ENCODE measurements at places on chromosomes 5 and 9.

GRCh38 chr9:19481121-19481870 is 72.5 kb downstream of the ACER2 start:
- DNase-seq = no peak

GRCh38 chr5:132822650-132823480 is 7.6 kb downstream of the SHROOM1 start:
- DNase-seq = no peak

GRCh38 chr5:172501708-172502320 is 47.5 kb upstream of the SH3PXD2B start:
- DNase-seq = peak; percentile 21

DNA sequence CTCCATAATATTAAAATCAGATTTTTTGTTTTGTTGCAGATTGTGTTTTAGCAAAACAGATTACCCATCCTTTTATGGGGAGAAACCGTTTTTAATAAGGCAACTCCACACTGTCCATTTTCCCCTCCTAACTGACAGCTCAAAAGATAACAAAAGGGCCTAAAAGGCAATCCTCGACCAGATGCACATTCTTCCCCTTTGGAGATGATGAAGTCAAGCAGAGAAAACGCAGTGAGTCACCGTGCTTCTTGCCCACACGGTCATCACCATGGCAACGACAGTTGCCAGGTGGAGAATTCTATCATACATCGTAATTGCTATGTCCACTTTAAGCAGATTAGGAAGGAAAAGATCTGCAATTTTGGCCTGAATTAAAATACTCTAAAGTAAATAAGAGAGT is 96.4 kb downstream of the DIRAS2 start:
- DNase-seq = no peak

GRCh38 chr9:14722391-14723035 is at the start of gene CER1:
Gene CER1 (minus strand): TSS chr9:14722733. CDS start chr9:14722672, 61 bp downstream.
- no peak for DNase-seq

GRCh38 chr9:4086119-4087090 is 213.5 kb downstream of the GLIS3 start:
- DNase-seq = no peak

GRCh38 chr5:180021900-180022299 is 49.7 kb downstream of the RNF130 start:
- DNase-seq = no peak

DNA sequence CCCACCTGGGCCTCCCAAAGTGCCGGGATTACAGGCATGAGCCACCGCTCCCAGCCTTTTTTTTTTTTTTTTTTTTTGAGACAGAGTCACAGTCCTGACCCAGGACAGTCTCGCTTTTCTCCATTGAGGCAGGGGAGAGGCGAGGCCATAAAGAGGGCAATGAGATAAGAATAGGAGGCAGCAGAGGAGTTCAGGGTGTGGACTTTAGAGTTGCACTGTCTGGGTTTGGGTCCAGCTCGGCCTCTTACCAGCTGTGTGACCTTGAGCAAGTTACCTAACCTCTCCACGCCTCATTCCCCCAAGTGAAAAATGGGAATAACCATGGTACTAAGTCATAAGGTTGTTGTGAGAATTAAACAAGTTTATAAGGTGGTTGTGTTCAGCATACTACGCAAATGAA is 24.6 kb upstream of the ANKH start:
- no peak for DNase-seq

DNA sequence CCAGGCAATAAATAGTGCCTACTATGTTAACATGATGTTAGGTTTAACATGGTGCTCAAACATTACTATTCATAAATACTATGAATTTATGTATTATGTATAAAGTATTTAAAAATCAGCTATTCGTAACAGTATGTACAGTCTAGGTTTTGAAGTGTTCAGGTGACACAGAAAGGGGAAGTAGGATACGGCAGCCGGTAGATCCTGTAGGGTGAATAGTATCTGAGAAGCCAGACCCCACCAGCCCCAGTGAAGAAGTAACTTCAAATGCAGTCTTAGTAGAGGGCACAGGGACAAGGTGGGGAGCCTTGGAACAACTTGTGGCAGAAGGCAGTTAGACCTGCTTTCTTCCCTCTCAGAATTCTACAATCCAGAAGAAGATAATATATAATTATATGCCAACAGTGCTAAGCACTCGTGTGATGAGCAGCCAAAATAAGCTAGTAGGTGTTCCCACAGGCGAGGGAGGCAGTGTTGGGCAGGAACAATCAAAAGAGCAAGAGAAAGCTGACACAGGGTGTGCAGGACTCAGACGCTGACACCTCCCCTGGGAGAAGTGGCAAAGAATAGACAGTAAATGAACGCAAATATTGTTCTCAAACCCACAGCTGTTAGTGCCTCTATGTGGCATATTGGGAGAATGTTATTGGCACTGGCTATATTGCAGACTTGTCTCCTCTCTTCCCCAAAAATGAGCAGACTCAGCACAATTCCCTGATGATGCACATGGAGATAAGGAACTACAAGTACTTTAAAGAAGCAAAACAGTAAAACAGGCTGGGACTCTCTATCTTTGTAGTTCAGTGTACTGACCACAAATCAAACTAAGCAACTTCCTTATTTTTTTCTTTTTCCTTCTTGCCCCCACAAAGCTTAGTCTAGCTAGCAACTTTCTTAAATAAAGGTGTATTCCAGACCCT is 4.6 kb downstream of the ZNF367 start:
- DNase-seq = no peak

GRCh38 chr5:175336781-175337180 is 107.2 kb downstream of the DRD1 start:
- DNase-seq = no peak

DNA sequence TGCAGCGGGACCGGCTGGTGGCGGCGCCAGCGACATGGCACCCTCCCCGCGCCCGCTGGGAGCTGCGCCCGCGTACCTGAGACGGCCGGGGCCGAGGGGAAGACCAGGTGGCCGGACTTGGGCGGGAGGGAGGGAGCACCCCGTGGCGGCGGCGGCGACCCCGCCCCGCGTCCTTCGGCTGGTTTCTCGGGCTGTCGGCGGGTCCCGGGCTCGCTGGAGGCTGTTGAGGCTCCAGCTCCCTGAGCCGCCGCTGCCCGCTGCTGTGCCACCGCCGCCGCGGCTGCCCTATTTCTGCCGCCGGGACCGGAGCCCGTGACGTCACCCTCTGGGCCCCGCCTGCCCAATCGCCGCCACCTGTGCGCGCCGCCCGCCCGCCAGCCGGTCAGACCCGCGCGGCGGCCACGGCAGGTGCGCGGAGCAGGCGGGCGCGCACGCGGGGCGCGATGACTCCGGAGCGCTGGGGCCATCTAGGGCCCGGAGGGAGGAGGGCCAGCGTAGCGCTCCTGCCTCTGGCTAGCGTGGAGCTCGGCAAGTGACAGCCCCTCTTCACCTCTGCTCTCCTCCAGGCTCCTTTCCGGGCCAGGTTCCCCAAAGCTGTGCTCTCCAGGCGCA is at the start of gene FSTL4:
Gene FSTL4, minus strand, starts transcription at position 293 of the 612 bp plus-strand sequence.
- DNase-seq = no peak

GRCh38 chr9:124800306-124801259 is 23.6 kb downstream of the OLFML2A start:
- DNase-seq = no peak

DNA sequence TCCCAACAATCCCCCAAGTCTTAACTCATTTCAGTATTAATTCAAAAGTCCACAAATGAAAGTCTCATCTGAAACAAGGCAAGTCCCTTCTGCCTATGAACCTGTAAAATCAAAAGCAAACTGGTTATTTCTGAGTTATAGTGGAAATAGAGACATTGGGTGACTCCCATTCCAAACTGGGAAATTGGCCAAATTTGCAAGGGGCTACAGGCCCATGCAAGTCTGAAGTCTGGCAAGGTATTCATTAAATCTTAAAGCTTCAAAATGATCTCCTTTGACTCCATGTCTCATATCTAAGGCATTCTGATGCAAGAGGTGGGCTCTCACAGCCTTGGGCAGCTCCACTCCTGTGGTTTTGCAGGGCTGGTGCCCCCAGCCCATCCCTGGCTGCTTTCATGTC is 167.9 kb downstream of the HTR1A start:
- DNase-seq = no peak

GRCh38 chr5:133205204-133205603 is 153.4 kb downstream of the HSPA4 start:
- DNase-seq = no peak

DNA sequence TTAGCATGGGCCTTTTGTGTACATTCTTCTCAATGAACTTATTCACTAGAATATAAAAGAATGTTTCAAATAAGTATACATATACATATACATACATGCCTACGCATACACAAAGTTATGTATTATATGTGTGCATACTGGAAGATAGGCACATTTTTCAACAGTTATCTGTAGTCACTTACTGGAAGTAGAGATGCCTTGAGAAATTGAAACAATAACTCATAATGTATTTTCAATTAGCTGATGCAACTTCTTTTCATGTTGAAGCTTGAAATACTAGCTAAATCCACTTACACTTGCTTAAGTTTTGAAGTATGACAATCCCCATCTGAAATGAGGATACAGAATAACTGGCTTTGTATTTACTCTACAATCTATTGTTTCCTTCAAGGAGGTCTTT is 469.0 kb upstream of the PTGER4 start:
- DNase-seq = no peak

DNA sequence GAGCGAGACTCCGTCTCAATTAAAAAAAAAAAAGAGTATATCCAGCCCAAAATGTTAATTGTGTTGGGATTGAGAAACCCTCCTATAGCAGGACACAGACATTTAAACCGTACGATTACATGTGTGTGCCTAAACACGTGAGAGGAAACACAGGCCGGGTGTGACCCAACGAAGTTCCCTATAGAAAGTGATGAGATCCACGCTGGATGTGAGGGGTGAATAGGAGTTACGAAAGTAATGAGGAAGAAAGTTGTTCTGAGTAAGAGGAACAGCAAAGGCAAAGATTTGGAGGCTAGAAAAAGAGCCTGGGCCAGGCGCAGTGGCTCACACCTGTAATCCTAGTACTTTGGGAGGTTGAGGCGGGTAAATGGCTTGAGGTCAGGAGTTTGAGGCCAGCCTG is 13.6 kb downstream of the NAIF1 start:
- no peak for DNase-seq
